NCI-H510A (cell line): ENCODE measurements at places on chromosomes 5 and 9.

GRCh38 chr9:36165826-36166167 is 3.4 kb upstream of the CCIN start:
- DNase-seq, result no peak

GRCh38 chr5:169997798-169998197 is 17.5 kb upstream of the INSYN2B start:
- no peak for DNase-seq

GRCh38 chr9:33800886-33801285 is 5.5 kb downstream of the PRSS3 start:
- no peak for DNase-seq

GRCh38 chr9:36456480-36457065 is 56.5 kb upstream of the RNF38 start:
- DNase-seq, result no peak

DNA sequence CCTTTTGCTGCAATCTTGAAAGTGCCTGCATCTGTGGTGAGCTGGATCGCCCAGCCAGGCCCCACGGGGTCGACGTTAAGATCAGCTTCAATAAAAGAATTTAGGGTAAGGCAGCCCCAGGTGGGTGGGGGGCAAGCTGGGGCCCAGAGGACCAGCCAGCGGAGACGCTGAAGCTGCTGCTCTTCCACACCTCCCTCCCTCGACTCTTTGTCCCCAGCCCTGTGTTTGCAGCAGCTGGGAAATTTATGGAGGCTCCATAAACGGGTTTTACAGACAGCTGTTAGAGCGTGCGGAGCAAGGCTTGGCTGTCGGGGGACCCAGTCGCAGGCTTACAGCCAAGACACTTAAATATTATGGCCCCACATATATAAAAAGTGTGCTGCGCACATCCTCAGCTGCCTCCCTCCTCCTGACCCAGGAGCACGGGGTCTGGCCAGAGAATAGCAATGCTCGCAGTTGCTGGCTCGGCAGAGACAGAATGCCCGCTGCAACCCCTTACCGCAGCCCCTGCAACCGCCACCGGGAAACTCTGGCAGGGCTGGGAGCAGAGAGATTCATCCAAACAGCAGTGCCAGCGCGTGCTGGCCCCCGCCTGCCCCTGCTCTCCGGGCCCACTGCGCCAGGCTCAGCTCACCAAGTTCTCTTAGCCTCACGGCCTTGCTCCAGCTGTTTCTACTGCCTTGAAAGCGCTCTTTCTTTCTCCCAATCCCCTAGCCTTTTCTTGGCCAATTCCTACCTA is 28.4 kb upstream of the MVB12B start:
- no peak for DNase-seq

- no peak for DNase-seq
These were observed 58.3 kb downstream of the SPOCK1 start for GRCh38 chr5:137440795-137441194.

- no peak for DNase-seq
These were observed 17.2 kb downstream of the SLC1A1 start for GRCh38 chr9:4507306-4508130.

GRCh38 chr5:169629847-169630548 is 7.1 kb upstream of the DOCK2 start:
- DNase-seq, result no peak

DNA sequence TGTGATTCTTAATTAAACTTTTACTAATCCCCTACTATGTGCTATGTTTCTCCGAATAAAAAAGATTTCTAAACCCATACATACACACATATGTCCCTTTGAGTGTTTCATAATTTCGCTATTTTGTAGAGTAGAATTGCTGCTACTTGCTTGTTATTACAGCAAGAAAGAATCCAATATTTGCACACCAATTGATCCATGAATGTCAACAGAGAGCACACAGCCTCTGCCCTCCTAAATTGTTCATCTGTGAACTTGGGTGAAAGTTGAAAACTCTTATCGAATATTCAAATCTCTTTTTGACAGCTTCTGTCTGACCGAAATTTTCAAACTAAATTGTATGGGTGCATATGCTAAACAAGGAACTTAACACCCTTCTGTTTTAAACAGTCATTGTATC is 83.4 kb upstream of the RASEF start:
- no peak for DNase-seq

- DNase-seq, result no peak
These were observed 18.3 kb upstream of the ZFYVE16 start for GRCh38 chr5:80389580-80389979.

- DNase-seq, result no peak
These were observed 131.2 kb upstream of the LPCAT1 start for GRCh38 chr5:1654786-1655495.

GRCh38 chr9:25918761-25919160 is 240.5 kb upstream of the TUSC1 start:
- no peak for DNase-seq

DNA sequence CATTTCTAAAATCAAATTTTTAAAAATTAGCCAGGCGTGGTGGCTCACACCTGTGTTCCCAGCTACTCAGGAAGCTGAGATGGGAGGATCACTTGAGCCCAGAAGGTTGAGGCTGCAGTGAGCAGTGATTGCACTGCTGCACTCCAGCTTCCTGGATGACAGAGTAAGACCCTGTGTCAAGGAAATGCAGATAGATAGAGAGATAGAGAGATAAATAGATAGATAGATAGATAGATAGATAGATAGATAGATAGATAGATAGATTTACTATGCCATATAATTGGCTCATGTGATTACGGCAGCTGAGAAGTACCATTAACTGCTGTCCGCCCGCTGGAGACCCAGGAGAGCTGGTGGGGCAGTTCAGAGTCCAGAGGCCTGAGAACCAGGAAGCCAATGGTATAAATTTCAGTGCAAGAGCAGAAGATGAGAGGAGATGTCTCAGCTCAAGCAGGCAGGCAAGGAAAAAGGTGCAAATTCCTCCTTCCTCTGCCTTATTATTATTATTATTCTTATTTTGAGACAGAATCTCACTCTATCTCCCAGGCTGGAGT is 13.0 kb upstream of the PTGES start:
- no peak for DNase-seq

DNA sequence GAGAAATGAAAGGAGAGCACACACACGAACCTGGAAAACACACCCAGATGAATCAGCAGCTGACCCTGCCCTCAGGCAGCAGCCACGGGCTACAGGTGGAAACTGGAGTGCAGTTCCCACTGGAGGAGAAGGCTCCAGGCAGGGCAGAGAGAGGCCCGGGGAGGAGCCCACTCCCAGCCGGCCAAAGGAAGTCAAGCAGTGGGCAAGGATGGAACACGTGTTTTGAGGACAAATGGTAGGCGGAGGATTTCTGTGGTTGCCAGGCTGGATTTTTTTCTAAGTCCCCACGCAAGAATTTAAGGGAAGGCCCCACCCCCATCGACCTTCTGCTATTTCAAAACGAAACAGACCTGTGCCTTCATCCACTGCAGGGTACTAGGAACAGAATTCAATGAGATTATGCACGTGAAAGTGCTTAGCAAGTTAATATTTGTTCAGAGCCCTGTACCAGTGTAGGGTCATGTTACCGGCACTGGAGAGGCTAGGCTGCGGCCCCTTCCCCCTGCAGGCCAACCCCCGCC is 6.8 kb downstream of the EPB41L4B start:
- DNase-seq, result peak; percentile 29

DNA sequence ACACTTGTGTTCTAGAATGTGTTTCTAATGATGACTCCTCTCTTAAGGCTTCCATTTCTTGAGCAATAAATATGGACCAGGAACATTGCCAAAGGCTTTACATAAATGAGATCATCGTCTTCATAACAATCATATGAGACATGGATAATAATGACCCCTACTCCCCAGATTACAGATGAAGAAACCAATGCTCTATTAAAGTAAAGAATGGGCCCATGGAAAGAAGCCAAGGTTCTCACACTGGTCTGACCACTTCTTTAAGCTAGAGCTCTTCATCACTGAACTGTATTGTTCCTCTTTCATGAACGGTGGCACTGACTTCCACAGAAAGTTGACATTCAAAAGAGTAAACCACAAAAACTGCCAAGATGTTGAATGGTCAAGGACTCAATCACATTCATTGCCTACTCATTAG is 65.3 kb downstream of the MARCHF3 start:
- no peak for DNase-seq

GRCh38 chr5:73565969-73566547 is 515 bp downstream of the UTP15 start:
- no peak for DNase-seq

DNA sequence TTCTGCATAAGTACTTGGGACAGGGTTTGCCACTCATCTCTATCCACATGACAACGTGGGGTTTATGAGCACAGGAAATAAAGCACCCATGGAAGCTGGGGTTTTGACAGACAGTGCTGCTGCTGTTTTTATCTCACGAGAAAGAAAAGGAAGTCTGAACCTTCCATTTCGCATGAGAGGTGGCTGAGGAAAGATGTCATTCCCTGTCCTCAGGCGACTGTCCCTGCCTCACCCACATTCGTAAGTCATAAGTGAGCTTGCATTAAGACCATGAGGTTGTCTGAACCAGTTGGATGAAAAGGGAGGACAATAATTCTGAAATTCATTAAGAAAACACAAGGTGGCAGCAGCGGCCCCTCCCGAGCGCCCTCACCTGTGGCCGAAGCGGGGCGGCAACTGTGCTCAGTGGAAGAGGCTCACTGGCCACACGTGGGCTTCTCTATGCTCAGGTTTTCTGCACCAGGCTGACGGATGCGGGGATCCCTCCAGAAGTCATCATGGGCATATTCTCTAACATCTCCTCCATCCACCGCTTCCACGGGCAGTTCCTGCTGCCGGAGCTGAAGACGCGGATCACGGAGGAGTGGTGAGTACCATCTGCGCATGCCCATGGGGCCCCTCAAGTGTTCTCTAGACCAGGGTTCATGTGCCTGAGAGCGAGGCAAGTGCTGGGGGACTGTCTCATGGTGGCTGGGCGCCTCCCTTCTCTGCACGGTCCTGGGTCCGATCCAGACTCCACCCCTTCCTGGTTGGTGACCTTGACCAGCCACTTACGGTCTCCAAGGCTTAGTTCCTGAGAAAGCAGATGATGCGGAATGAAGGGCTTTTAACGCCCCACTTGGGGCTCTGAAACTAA is 54.7 kb upstream of the SUSD3 start:
- peak; percentile 42 for DNase-seq

GRCh38 chr9:34990908-34991606 is 1.5 kb downstream of the DNAJB5 start:
- no peak for DNase-seq

- DNase-seq, result no peak
These were observed 5.6 kb downstream of the HRH2 start for GRCh38 chr5:175663186-175664184.

GRCh38 chr9:17528859-17529258 is 50.0 kb upstream of the SH3GL2 start:
- DNase-seq, result no peak

DNA sequence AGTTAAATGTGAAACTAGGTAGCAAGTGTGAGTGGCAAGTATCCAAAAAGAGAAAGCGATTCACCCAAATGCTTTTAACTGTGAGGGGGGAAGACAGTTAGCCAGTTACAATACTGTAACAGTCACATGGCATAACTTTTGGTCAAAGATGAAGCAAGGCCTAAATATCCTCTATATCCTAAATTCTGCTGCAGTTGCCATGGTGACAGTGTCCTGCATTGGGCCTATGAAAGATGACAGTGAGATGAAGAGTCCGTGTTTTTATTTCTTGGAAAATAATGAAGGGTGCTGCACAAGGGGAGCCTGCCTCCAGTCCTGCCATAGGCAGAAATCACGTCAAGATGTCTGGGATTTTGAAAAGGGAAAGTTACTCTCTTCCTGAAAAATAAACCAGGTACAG is 534.6 kb downstream of the NTRK2 start:
- no peak for DNase-seq

- no peak for DNase-seq
These were observed 9.7 kb downstream of the TERT start for GRCh38 chr5:1285141-1285540.

DNA sequence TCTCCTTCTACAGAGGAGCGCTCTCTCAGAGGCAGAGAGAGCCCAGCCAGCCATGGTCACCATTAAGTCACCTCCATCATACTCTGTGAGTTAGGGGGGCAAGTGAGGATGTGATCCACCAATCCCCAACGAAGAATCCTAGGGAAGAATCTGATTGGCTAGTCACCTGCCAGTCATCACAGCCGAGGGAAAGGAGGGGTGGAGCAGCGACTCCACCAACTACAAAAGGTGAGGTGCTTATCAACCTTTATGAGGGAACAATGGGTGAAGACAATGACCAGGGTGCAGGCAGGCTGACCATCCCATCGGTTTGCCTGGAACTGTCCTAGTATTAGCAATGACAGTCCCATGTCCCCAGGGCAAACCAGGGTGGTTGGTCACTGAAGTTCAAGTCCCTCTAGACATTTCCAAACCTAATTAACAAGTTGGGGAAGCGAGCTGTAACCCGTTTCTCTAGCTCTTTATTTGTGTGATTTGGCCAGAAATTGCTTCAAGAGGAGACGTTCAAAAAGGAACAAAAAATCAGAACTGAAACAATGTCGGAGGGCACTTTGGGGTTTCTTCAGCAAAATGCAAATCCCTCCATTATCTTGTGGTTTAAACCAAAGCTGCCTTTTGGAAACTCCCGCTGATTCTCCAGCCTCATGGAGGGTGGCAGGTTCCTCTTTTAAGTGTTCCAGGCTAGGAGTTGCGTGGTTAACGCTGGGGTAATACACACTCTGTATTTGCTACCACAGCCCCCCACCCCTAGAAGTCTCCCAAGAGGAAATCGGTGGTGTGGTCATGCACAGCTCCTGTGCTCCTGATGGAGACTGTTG is 18.8 kb upstream of the FCN1 start:
- no peak for DNase-seq

DNA sequence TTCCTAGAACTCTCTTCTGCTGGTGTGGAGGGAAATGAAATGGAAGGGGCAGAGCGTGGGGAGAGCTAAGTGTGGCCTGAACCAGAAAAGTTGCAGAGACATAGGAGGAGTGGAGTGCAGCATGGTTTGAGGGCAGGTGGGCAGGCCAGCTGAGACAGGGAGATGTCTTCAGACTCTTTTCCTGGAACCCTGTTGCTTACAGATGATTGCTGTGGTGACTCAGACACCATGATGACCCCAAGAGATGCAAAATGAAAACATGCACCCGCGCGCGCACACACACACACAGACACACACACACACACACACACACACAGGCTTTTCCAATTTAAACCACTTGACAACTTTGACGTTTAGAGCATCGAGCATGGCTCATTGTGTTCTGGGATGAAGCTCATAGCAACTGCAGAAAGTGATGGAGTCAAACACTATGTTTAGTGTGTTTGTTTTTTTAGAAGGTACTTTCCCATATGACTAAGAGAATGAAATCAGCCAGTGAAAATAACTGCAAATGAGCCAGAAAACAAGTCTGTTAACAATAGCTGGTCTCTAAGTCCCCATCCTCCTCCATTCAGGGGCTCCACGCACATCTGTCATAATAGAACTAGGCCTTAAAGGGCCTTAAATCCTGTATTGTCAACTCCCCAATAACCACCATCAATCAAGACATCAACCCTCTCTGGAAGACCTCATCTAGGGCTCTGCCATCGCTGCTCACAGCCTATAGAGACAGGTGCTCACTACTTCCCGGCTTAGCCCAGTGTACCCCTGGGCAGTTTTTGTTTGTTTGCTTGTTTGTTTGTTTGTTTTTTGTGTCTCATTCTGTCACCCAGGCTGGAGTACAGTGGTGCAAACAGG is 9.6 kb downstream of the TMOD1 start:
- DNase-seq, result no peak
